GM23248 (cell line): ENCODE measurements at places on chromosomes 2 and 18. TPM values are rescaled to one million over a fixed set of nuclear protein-coding genes. Genes with fewer than 3 reads are reported as not detected.

EML6 gene
- 0.54 and 0.63 TPM in 2 replicates for total RNA-seq

GRCh38 chr2:8701681-8702379 is 20.0 kb downstream of the ID2 start:
- no peak for DNase-seq

DNA sequence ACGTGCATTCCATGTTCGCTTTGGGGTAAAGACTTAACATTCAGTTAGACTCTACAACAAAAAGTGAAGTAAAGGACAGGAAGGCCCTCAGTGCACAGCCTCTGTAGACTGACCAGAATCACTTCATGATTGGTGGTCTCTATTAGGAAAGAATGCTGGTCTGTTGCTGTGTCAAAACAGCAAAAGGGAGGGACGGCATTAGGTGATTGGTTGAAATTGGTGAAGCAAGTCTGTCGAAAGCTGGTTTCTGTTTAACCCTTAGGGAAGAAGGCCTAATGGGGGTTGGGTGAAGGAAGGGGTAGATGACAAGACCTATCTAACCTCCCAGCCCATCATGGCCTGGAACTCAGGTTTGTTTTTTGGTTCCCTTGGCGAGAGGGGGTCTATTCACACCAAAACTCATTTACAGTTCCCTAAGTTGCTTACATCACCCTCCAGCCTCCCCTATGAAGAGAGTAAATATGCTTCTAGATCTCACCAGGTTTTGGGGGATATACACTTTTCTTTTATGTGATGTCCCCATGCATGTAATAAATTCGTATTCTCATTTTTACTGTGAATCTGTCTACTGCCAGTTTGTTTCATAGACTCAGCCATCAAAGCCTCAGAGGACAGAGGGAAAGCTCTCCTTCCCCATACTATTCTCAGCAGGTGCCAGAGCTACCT is 65.6 kb downstream of the TMEM17 start:
- DNase-seq: no peak

DNA sequence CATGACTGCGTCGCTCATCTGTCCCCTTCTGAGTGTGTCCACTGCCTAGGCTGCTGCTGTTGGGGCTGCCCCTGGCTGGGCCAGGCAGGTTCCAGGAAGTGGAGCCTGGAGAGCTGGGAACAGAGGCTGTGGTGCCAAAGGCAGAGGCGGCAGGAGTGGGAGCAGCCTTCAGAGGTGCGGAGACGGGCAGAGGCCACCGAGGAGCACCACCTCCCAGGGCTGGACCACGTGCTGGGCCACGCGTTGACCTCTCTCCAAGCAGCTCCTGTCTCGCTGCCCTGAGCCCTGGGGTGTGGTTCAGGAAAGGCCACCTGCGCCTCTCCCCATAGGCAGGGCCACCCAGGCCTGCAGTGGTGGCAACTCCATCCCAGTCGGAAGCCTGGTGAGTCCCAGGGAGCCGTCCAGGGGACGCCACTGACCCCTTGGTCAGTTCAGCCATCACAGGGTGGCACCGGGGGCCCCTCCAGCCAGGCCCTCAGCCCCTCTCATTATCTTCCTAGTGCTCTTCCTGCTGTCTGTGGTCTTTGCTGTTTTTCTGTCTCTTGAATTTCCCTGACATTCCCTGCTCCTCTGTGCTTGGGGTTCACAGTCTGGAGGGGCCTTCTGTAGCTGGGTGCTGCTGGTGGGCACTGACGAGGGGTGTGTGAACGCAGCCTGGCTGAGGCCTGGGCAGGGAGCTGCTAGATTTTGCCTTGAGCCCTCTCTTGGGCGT is 122.8 kb upstream of the HS6ST1 start:
- DNase-seq: no peak

DNA sequence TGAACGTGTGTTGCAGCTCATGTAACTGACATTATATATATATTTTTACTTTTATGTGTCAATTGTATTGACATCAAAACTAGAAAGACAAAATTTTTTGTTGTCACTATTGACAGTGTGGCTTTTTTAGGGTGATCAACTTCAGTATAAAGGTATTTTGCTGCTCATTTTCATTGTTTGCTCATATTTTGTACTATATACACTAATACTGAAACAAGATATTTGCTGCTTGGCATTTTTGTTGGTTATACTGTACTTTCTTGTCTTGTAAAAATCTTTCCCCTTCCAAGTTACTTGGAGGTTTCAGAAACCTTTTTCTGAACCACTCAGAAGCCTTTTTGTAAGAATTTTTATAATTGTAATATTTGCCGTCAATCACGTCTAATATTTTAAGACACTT is 16.5 kb downstream of the AFTPH start:
- DNase-seq: no peak

GRCh38 chr2:170524828-170525565 is 190.1 kb upstream of the SP5 start:
- no peak for DNase-seq

DNA sequence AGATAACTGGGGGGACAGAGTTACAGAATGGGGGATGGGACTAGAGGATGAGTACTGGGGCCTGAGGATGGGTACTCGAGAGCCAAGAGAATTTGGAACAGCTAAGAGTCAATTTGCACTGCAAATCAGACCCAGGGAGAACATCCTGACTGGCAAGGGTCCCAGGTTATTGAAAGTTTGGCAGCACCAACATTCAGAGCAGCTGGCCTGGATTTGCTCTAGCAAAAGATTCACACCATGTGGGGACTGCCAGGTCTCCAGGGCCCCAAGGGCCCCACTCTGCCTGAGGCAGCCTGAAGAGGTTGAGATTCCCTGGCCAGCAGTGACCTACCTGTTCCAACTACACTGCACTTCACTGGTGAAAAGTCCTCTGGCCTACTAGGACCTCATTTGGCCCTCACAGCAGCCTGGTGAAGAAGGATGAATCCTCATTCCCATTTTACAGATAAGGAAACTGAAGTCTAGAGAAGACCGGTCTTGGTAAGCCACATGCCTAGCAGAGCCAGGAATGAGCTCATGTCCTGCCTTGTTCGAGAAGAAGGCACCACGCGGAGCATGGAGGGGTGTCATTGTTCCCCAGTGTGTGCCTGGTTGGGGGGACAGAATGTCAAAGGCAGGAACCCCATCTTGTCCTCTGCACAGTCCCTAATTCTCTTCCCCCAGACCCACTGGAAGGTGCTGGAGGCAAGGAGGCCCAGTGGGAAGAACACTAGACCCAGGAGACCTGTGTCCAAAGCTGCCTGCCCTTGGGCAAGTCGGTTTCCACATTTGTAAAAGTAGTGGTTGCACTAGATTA is 258.6 kb downstream of the TNS1 start:
- DNase-seq: no peak

DNA sequence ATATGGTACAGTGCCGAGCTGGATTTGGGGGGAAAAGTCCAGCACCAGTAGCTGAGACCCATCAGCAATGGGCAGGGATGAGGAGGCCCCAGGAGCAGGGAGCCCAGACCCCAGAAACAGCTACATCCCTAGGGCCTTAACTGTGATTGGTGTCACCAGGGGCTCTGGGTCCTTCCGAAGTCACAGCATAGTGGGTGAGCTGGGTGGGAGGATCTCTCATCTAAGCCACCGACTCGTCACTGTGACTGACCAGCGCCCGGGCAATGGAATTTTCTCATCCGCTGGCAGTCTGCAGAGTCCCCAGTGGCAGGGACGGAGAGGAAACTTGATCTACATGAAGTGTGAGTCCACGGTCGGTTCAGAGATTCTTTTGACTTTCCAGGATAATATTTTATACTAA is 186.5 kb downstream of the SH3BP4 start:
- DNase-seq: no peak

- DNase-seq: no peak
Measured at GRCh38 chr2:9819551-9819950, 23.7 kb upstream of the TAF1B start.

- DNase-seq: no peak
Measured at GRCh38 chr2:222608081-222608480, 47.8 kb downstream of the FARSB start.

DNA sequence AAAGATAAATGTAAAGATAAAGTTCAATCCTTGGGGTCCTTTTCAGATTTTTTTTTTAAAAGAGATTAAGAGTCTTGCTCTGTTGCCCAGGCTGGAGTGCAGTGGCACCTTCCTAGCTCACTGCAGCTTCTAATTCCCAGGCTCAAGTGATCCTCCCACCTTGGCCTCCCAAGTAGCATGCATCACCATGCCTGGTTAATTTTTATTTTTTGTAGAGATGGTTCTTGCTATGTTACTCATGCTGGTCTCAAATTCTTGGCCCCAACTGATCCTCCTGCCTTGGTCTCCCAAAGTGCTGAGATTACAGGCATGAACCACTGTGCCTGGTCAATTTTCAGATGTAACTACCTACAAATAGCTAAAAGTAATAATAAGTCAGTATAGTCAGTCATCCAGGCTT is 21.1 kb downstream of the NFE2L2 start:
- DNase-seq: peak; percentile 36

DNA sequence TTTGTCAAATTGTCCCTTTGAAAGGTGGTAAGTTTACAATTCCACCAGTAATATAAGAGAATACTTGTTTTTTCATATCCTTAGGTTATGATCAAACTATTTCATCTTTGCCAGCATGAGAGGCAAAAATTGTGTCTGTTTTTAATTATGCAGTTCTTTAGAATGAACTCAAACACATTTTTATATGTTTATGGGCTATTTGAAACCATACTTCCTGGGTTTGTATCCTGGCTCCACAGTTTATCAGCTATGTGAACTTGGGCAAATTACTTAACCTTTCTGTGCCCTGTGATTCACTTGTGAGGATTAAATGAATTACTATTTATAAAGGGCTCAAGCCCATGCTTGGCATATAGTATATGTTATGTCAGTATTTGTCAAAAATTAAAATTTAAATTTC is 109.4 kb downstream of the TANC1 start:
- no peak for DNase-seq

- no peak for DNase-seq
Measured at GRCh38 chr2:16100006-16100405, 159.7 kb downstream of the MYCN start.

DNA sequence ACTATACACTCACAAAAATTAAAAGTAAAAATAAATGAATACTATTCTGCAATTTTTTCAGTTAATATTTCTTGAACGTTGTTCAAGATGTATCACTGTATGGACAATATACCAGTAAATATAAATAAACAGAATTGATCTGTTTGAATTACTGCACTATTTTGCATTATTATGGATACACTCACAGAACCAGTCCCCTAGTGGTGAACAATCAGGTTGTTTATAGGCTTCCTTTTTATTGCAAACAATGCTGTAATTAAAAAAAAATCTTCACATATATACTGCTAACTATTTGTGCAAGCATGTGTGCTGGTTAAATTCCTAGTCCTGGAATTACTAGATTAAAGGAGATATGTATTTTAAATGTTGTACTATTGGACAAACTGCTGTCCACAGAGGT is 306.0 kb downstream of the FBXO15 start:
- peak; percentile 20 for DNase-seq

DNA sequence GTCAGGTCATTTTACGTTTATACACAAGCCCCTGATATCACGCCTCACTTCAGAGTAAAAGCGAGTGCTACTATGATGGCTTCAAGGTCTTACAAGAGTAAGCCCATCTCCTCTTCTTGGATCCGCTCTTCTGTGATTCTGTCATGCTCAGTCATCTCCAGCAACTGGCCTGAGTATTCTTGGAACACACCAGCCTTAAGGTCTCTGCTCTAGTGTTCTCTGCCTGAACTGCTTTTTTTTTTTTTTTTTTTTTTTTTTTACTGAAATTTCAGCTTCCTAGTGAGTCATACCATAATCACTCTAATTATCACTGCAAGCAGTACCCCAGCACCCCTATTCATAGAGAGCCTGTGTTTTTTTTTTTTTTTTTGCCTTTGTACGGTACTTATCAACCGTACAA is 1228.9 kb downstream of the CNTNAP5 start:
- DNase-seq: no peak
